ENCODE measurements at places on chromosomes 11 and 22.

DNA sequence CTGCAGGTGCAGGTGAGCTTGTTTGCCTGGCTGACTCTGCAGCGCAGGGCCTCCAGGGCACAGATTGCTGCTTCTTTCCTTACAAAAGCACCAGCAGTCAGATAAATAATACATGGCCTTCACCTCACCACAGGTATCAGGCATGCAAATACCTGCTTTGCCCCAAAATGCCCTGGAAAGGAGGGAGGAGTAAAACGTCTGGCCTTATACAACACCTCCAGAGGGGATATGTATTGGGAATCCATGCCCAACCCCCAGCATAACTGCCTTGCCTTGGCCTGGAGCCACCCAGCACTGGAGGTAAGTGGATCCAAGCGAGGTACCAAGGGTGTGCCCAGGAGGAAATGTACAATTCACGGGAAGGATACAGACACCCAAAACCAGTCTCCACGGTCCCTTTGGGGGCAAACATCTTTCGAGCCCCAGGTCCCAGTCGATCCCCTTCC is 860 bp downstream of the TMEM184B start:
- no peak for DNase-seq

- no peak for DNase-seq
Observed at GRCh38 chr11:87639753-87640364, 535.4 kb downstream of the RAB38 start.

GRCh38 chr22:44549701-44550100 is 51.7 kb upstream of the RTL6 start:
- DNase-seq: no peak

GRCh38 chr11:68825571-68825970 is 16.1 kb downstream of the CPT1A start:
- DNase-seq: peak; percentile 39

DNA sequence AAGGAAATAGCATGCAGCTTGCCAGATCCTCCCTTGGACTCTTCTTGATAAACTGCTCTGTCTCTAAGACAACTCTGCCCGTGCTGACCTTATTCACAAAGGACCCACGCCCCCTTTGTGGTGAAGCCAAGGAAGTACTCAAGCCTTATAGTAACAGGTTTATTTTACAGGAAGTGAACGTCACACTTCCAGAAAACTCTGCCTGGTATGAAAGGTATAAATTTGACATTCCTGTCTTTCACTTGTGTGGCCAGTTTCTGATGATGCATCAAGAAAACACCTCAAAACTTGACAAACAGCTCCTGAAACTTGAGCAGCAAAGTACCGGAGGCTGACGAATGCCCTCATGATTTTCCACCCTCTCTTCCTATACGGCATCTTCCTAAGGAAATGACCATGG is 12.5 kb upstream of the PELI3 start:
- DNase-seq: no peak

- DNase-seq: no peak
Observed at GRCh38 chr11:117424781-117425180, 97.1 kb downstream of the CEP164 start.

GRCh38 chr22:27839057-27839660 is 37.6 kb upstream of the MN1 start:
- DNase-seq: no peak

DNA sequence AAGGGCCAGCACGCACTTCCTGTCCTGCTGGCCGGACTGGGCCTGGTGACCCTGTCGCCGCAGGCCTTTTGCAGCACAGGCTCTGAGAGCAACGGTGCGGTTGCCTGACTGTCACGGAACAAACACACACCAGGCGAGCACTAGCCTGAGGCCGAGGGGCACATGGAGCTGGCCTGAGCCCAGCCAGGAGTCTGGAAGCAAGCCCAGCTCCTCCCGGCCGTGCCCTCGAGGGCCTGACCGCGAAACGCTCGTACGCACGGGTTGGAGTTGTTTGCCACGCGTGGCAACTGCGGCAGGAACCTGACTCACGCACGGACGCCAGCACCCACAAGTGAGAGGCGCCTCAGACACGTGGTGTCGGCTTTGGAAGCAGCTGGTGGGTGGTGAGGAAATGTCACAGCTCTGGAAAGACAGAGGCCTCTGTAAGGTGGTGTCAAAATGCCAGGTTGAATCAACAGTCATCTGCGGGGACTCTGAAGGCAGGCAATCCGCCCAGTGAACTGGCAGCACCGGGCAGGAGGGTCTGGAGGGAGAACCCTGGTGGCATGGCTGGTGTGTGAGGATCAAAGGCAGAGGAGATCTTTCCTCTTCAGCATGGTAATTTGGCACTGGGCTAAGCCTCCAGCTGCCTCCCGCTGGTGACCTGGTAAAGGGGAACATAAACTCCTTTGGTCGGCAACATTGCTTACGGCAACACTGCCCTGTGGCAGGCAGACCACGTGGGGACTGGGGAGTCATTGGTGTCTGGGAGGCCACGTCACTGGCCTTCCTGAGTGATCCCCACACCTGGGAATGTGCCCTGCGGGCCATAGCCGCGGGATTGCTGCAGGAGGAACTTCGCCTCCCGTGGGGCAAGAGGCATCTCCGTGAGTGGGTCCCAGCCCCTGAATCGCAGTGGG is 15.3 kb upstream of the IL17REL start:
- DNase-seq: peak; percentile 16

- no peak for DNase-seq
Observed at GRCh38 chr11:45167283-45167682, 20.8 kb downstream of the PRDM11 start.

GRCh38 chr11:65204646-65205601 is 23.2 kb downstream of the CAPN1 start:
- DNase-seq: peak; percentile 75

GRCh38 chr11:43242401-43242800 is 69.4 kb upstream of the API5 start:
- no peak for DNase-seq

- no peak for DNase-seq
Observed at GRCh38 chr22:39207141-39208012, 37.4 kb downstream of the PDGFB start.

DNA sequence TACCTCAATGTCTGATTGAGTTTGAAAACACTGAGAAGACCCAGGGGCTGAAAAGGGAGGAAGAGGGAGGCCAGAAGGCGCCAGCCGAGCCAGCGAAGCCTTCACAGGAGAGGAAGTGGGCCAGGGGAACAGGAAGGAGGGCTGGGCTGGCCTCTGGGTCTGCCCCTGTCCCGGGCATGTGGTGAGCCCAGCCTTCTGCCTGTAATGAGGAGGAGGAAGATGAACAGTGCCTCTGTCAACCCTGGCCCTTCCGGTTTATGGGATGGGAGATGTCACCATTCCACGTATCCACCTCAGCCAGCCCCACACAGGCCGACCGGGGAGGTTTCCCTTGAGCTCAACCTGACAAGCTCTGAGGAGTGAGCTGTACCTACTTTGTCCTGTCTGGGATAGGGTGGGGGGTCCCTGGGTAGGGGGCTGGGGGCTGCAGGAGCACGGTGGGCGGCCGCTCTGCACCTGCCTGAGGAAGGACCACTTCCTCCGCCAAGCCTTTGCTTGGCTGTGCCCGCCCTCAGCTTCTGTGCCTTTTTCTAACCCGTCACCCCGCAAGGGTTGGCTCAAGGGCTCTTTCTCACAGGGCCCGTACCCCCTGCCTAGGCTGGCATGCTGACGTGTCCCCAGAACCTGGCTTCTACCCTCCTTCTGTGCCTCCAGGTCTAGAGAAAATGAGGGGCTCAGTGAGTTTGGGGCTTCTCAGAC is 2.0 kb downstream of the PARVG start:
- DNase-seq: no peak

- DNase-seq: no peak
Observed at GRCh38 chr11:45245218-45246045, 40.7 kb downstream of the SYT13 start.

Measured in erythroblast (primary cell).